ENCODE measurements at places on chromosomes 1 and 21.

DNA sequence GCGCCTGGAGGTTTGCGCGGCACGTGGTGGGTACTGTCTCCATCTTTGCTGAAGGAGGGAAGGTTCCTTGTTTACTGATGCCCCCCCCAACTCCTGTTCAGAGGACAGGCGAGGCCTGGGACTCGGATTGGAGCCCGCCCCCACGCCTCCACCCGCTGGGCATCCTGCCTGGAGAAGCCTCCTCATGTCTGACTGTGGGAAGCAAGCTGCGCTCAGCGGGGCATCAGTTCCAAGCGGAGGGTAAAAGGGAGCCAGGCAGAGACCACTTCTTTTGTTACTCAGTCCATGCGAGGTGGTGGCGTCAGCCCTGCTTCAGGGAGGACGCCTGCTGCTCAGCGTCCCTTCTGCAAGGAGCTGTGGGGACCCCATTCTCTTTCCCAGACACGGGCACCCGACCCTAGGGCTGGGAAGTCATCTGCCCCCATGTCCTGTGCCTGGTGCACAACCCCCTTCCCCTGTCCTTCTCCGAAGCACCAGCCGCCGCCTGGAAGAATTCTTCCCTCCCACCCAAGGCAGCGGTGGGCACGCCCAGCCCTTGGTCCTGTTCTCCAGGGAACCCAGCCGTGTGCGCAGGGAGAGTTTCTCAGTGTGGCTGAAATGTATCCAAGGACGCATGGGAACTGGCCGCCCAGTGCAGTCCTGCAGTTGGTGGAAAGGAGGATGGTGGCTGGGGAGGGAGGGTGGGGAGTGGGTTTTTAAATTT lies 414.0 kb downstream of the CAMTA1 start:
- no peak for DNase-seq

GRCh38 chr1:246383791-246384190 lies 123.3 kb downstream of the SMYD3 start:
- DNase-seq = no peak

DNA sequence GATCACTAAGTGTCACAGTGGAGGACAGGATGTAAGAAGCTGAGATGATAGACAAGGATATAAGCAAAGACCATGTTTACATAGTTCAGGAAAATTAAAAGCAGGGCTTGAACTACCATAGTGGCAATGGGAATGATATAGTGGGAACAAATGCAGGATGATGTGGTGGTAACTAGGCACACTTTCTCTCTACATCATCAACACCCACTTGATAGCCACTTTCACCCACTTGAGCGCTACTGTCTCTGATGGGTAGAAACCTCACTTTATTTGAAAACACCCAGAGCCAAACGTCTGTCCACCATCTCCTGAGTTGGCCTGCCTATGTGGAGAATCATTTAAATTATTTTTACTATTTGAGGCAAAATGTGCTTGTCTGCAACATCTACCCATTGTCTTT lies 305.0 kb upstream of the ST6GALNAC5 start:
- no peak for DNase-seq

DNA sequence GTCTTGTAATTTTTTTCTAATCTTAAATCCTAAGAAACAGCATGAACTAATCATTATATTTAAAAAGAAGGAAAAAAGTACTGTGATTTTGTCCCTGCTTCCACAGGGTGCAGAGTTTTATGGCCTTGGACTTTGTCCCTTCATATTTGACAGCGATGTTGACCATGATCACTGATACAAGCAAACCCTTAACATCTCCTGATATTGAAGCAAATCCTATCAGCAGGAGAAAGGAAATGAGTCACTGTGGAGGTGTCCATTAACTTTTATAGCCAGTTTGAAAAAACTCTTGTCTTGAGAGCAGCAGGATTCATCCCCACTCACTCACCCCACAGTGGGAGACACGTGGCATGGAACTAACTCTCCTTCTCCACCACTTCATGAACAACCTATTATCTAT lies 5.1 kb upstream of the REG4 start:
- no peak for DNase-seq

- DNase-seq = no peak
Measured at GRCh38 chr1:30045304-30046090, 677.9 kb downstream of the MATN1 start.

DNA sequence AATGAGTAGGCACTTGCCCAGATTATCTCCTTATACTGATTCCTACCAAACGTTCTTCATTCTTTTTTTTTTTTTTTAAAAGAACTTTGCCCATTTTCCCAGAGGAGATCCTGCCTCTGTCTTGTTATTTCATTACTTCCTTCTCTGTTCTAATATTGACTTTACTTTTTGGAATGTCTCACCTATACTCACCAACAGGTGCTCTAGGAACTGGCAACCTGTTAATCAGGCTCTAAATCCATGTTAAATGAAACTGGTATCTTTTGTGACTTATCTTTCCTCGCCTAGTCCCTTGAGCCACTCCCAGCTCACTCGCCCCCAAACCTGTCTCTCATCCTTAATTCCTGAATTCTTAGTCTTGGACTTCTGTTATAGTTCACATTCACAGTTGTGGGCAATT lies 1.2 kb upstream of the CRCT1 start:
- no peak for DNase-seq

- DNase-seq = no peak
Measured at GRCh38 chr1:203037509-203038190, 11.4 kb downstream of the PPFIA4 start.

DNA sequence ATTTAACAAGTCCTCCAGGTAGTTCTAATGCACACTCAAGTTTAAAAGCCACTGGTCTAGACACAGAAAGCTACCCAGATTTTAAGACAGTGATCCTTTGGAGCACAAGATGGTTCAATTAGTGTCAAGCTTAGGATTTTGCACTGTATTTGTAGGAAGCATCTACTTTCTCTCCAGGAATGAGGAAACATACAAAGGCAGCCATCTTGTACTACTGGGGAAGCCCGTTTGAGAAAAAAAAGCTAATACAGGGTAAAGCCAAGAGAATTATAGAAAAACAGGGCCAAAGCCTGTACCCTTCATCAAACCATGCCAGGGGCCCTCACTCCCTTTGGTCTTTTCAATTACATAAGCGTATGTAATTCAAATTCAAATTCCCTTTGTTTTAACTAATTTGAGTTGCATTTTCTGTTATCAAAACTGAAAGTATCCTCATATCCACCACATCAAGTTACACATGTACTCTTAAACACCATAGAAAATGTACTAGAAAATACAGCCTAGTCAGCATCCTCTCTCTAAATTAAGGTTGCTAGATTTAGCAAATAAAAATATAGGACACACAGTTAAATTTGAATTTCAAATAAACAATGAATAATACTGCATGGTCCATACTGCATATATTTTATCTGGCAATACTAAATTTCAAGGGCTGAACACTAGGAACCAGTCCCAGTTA lies 17.4 kb downstream of the PIK3R3 start:
- no peak for DNase-seq

- DNase-seq = no peak
Measured at GRCh38 chr1:165144757-165145397, 211.6 kb downstream of the LMX1A start.

Measured in DMS79 (cell line).